ENCODE measurements at places on chromosomes 12 and 14. TPM values are rescaled to one million over a fixed set of nuclear protein-coding genes. Genes with fewer than 3 reads are reported as not detected.

DNA sequence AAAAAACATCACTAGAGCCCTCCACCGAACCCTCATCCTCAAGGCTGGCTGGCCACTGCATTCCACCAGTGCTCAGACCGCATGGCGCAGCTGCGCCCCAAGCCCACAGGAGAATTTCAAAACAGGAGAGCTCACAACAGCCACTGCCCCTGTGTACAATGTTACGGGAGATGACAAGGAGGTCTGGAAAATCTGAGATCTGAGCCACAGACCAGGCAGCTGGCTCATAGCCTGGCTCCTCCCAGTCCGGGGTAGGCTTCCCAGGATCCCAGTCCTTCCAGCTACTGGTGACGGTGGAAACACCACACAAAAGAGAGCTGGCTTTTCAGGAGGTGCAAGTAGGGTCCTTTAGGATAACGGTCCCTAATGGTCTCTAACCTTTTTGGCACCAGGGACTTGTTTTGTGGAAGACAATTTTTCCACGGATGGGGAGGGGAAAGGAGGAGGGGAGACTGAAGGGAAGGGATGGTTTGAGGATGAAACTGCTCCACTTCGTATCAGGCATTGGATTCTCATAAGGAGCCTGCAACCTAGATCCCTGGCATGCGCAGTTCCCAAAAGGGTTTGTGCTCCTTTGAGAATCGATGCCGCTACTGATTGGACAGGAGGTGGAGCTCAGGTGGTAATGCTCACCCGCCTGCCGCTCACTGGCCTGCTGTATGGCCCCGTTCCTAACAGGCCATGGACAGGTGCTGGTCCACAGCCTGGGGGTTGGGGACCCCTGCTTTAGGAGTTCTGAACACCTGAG, 23.0 kb upstream of the NRDE2 start:
- no peak for DNase-seq

POTEG gene
- not detected for total RNA-seq

- DNase-seq, result peak; percentile 50
Observed at GRCh38 chr12:4809449-4810218, 89.4 kb downstream of the GALNT8 start.

HRK gene
- total RNA-seq, result 6.9 TPM

Data from progenitor cell of endocrine pancreas (in vitro differentiated cells).